ENCODE measurements at places on chromosomes 1 and 21.
A peak's percentile ranks its signal among the peaks of the same experiment; 100 is the strongest.

DNA sequence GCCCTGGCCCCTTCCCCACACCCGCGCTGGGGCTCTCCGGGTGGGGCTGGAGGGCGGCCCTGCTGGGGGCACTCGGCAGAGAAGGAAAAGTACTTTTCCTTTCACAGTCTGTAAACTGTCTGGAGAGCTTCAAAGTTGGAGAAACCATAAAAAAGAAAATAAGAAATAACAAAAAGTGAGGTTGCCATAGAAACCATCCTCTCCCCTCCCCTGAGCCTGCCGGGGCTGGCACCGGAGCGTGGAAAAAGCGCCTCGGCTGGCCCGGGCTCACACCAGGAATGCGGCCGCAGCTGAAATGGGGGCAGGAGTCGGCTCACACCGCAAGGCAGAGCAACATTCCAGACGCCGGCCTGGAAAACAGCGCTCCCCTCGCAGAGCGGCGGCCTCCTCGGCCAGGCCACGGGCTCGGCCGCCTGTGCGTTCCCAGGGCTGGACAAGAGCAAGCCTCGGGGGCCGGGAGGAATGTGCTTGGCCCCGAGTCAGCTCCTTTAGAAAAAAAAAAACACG lies 69.2 kb downstream of the MORN1 start:
- DNase-seq = peak; percentile 96

- DNase-seq = no peak
Measured at GRCh38 chr1:214141486-214141885, 139.5 kb upstream of the SMYD2 start.

GRCh38 chr1:180002437-180002836 lies 47.8 kb downstream of the CEP350 start:
- DNase-seq = no peak

GRCh38 chr1:108785264-108785663 lies 38.8 kb downstream of the STXBP3 start:
- no peak for DNase-seq

DNA sequence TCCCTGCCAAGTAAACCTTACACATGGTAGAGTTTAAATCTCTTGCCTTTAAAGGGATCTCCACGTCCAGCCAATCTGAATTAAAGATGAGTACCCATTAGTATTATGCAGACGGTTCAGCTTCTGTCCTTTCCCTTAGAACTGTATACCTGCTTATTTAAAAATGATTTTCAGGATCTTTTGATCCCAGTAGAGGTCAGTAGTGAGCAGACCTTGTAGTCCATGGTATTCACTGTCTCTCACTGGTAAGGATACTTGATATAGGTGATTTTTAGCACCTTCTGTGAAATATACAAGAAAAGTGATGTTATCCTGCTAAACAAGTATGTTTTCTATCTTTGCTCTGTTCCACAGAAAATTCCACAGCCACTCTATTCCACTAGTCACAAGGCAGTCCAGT lies 1211.6 kb upstream of the ADGRL4 start:
- no peak for DNase-seq

GRCh38 chr1:19232524-19232846 lies 18.8 kb downstream of the EMC1 start:
- DNase-seq = peak; percentile 31

DNA sequence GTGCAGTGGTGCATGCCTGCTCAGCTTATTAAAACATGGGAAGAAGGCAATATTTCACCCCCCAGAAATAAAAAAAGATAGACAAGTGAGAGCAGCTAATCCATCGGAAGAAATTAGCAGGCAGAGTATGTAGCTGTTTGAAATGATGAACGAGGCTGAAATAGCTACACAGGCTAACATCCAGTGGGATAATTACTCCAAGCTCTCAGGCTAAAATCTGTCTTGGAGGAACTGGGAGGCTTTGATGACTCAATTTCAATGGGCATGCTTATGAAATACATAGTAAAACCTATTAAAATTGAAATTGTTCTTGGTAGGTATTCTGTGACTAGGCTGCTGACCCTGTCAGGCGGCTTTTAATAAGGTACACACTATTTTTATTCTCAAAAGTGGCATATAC lies 84.1 kb upstream of the RRP15 start:
- no peak for DNase-seq

DNA sequence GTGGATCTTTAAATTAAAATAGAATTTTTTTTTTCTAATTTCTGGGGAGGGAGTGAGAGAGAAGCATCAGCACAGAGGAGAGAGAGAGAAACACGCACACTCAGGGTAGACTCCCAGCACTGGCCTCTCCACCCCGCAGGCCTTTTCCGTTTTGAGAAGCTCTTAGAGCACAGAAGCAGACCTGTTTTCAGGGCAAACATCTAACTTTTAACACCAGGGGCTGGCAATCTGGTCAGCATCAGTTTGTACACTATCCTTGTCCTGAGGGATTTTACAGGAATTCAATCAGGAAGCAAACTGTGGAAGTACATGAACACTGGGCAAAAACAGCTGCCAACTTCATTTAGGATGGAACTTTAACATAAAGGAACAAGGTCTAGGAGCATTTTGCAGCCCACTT lies 117.9 kb upstream of the ESRRG start:
- no peak for DNase-seq

- DNase-seq = no peak
Measured at GRCh38 chr1:163315773-163316374, 5.9 kb upstream of the NUF2 start.

DNA sequence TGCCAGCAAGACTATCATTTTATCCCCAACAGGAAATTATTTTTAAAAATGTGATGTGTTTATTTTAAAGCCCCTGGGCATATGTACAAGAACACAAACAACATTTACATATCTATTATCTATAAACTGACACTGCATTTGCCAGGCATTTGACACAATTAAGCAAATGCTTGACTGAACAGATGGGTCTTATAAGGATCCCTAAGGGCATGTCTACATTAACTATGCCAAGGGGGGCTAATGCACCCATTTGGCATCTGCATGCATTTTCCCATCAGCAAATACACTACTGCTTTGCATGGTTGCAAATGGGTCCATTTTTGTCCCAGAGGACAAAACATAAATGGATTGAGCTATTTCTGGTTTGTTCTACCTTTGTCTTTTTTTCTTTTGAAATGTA lies 884.8 kb upstream of the B3GALT2 start:
- no peak for DNase-seq

- no peak for DNase-seq
Measured at GRCh38 chr21:43619856-43620255, 39.4 kb downstream of the HSF2BP start.

GRCh38 chr1:7761103-7761502 lies 10.0 kb upstream of the VAMP3 start:
- DNase-seq = no peak

GRCh38 chr1:87091425-87091824 lies 177.0 kb downstream of the HS2ST1 start:
- DNase-seq = no peak

DNA sequence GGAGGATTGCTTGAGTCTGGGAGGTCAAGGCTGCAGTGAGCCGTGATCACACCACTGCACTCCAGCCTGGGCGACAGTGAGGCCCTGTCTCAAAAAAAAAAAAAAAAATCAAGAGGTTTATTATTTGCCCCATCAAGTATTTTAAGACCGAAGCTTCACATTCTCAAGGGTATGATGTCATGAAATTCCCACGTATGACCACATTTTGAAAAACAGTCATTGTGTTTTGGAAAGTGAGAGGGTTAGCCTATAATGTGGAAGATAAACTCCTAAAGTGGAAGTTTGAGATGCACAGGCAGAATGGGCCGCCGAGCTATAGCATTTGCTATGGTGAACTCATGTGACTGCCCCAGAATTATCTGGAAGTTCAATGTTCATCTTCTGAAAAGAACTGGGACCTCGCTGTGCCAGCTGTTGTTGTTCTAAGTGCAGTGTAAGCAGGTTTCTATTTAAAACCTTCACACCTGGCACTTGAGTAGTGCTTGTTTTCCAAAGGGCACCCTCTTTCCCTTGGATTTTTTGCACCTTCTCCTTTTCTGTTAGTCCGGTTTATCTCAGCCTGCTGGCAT lies 96.9 kb upstream of the SLC25A33 start:
- DNase-seq = no peak

- DNase-seq = no peak
Measured at GRCh38 chr1:177849130-177849529, 120.7 kb downstream of the SEC16B start.

- no peak for DNase-seq
Measured at GRCh38 chr1:70465911-70466310, 54.8 kb downstream of the CTH start.

DNA sequence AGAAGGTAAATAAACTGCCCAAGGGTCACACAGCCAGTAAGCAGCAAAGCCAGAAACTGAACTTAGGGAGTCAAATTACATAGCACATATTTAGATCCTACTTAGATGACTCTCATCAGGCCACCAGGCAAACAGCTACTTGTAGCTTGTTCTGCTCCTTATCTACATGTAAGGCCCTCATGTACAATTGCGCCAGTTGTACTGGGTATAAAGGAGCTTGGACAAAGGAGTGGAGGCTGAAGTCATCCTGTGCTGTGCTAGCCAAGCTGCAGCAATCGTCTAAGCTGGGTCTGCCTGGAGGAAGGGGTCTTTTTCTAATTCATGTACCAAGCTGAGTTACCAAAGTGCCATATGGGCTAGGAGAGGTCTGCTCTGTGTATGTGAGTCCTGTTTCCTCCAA lies 12.8 kb downstream of the ETNK2 start:
- no peak for DNase-seq

GRCh38 chr1:183678819-183679218 lies 25.7 kb upstream of the APOBEC4 start:
- DNase-seq = no peak

DNA sequence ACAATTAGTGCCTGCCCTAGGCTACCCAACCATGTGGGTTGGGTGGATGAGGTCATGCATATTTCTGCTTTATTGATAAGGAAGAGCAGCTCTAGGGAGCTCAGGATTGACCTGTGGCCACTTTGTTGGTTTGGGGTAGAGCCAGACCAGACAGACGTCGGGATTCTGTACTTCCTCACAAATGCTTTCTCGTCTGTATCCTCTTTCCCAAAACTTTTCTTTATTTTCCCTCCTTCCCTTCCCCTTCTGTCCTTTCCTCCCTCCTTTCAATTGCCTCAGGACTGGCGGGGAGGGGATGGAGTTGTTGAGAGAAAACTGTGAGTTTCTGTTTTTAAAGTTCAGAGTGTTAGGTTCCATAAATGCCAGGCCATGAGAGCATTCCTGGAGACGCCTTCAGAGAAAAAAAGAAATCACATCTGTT lies 68.0 kb downstream of the UCK2 start:
- DNase-seq = no peak

- DNase-seq = no peak
Measured at GRCh38 chr21:46248827-46249226, 20.3 kb upstream of the LSS start.

DNA sequence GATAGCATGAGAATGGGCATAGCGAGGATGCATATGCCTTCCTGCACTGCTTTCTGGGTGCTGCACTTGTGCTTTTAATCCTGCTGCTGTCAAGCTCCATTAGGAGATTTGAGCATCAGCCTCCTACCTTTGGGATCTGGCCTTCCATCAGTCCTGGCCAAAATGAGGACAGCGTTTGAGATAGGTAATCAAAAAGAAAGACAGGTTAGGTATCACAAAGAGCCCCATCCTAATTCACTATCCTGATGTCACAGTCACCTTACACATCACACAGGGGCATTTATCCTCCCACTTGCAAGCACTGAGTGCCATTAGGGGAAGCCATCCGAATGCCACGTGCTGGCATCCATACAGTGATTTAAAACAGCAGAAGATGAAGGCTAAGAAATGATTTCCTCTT lies 13.2 kb upstream of the FAM163A start:
- no peak for DNase-seq

- no peak for DNase-seq
Measured at GRCh38 chr1:65469126-65469888, 48.8 kb downstream of the LEPR start.

DNA sequence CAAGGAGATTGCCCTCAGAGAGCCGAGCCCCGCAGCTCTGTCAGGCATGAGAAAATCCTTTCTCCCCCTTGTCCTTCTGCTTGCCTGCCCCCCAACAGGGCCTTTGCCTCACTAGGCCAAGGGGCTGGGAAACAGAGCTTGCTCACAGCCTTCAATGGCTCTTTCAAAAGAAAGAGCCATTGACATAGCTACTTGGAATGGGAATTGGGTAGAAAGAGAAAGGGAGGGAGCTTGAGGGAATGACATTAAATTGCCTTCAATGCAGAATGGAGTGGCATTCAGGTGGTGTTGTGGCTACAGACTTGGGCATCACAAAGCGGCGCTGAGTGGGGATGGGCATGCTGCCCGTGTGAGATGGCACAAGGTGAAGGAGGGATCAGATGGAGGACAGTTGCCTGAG lies 13.2 kb downstream of the SYT11 start:
- no peak for DNase-seq

DNA sequence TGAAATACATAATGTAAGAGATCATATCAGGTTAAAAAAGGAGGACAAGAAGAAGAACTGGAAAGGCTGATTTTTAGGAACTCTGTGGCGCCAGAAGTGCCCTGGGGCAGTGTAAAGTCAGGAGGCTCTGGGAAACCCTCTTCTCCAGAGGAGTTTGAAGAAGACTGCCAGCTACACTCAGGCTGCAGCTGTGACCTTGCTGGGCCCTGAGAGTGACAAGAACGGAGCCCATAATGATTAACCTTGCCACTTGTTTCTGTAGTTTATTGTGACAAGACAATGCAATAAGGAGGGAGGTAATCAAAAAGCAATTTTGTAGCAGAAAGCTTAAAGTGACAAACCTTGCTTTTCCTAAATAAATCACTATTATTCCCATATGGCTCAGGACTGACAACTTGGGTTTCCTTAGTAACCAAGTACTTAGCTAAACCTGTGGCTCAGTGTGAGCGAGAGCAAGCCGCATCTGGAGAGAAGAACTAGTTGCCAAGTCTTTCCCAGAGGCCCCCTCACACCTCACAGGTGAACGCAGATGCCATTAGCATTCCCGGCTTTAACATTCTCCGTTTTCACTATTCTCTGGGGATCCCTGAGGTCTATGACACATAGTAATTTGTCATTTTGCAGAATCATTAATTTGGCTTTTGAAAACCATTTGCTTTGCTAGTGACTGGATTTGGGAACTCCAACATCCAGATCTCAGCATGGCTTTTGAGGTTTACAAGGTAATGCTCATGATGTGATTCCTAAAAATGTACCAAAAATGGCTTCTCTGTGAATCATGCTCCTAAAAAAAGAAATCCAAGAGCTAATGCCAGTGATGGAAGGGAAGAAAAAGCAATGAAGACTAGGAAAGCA lies 115.9 kb downstream of the OMA1 start:
- peak; percentile 47 for DNase-seq

- no peak for DNase-seq
Measured at GRCh38 chr1:5151511-5151910, 497.1 kb downstream of the AJAP1 start.

GRCh38 chr21:41627428-41627827 lies 119.5 kb upstream of the TMPRSS2 start:
- DNase-seq = peak; percentile 18

DNA sequence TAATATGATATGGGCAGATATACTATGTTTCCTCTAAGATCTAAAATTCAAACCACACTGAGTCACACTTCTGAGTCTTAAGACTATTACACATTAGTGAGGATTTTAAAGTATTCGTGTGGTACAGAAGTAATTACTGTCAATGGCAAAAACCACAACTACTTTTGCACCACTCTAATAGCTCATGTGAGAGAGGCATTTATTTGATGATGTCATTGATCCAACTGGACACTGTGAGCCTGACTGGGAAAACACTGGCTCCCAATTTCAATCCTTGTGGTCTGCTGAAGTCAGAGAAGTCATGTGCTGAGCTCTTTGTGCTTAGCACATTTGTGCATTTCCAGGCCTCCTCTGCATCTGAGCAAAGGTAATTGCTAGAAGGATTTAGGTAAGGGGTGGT lies 377.8 kb downstream of the USH2A start:
- DNase-seq = no peak

Measured in posterior vena cava (tissue), 2 donors.